ENCODE measurements at places on chromosomes 7 and 10. TPM values are rescaled to one million over a fixed set of nuclear protein-coding genes. Genes with fewer than 3 reads are reported as not detected.
A peak's percentile ranks its signal among the peaks of the same experiment; 100 is the strongest.

DNA sequence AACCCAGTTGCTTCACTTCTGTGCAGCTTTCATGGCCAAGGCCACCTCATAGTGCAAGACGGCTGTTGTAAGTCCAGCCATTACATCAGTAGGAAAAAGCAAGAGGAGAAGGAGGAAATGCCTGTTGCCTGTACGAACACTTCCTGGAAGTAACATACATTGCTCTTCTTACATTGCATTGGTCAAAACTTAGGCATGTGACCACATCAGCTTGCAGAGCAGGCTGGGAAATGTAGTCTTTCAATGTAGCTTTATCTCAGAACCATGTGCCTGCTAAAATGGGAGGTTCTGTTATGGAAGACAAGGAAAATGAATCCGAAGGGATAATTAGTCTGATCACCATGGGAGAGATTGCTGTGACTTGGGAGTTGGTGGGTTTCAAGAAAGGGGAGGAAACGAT, 4.3 kb downstream of the SLC29A3 start:
- DNase-seq, result no peak

GRCh38 chr7:105102557-105103352, 88.8 kb downstream of the KMT2E start:
- DNase-seq, result no peak

DNA sequence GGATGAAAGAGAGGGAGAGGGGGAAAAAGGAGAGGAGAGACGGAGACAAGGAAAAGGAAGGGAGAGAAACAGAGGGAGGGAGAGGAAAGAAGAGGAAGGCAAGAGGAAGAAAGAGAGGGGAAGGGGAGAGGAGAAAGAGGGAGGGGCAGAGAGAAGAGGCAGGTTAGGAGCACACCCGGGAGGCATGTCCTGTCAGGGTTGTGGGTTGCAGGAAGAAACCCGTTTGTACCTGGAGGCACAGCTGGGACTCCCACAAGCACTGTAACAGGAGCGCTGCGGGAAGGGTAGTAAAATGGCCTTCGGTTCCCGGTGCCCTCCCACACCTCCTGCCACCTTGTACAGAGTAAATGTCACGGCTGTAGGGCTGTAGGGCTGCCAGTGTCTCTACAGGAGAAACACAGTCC, 24.7 kb downstream of the FGFR2 start:
- DNase-seq, result no peak

THSD7A gene
- 1.6 TPM for total RNA-seq

ZNF117 gene
- 3.7 TPM for total RNA-seq

DNA sequence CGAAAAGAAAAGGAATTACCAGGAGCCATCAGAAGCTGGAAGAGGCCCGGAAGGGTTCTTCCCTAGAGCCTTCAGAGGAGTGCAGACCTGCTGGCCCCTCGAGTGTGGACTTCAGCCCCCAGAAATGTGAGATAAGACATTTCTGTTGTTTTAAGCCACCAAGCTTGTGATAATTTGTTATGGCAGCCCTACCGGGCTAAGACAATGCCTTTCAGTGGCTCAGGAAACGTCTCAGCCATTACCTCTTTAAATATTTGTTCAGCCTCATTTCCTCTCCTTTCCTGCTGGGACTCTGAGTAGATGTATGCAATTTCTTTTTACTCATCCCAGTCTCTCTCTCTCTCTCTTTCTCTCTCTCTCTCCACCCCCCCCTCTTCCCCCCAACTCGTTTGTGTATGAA, 174.7 kb upstream of the GRB10 start:
- no peak for DNase-seq

ANKRD1 gene
- 6,042 TPM for total RNA-seq

DNA sequence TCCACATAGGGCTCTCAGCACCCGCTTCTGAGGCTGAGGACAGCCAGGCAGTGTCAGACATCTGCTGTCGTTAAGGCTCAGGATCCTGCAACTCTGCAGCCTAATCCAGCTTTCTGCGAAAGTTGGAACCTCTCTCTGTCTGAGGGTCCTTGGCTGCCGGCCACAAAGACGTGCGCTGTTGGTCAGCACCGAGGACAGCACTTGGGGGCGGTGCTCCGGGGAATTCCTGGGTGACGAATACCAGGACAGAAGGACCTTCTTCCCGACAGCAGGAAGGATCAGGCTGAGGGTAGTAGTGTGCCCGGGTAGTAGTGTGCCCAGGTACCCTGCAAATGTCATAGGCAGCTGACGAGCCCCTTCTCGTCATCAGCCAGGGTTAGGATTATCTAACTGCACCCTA, 16.0 kb upstream of the RASGEF1A start:
- no peak for DNase-seq

GRCh38 chr7:141151746-141152145, 77.9 kb downstream of the TMEM178B start:
- no peak for DNase-seq

PIK3CG gene
- total RNA-seq, result 1.6 TPM

- no peak for DNase-seq
Measured at GRCh38 chr10:58758321-58758720, 245.6 kb downstream of the BICC1 start.

DNA sequence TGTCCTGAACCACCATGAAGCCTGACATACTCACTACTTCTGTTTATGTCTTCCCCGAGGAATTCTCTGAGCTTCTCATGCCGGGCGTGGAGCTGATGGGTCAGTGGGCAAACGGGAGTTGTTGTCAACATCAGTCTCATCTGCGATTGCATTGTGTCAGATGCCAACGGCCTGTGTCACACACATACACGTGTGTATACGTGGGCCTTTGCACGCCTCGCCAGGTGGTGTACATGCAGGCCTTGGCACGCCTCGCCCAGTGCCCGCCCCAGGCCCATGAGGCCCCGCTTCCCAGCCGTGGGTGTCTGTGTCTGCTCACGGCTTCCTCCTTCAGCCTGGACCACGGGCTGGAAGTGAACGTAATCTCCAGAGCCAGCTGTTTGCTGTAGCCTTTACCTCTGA, 7.5 kb upstream of the CSGALNACT2 start:
- peak; percentile 17 for DNase-seq

- no peak for DNase-seq
Measured at GRCh38 chr7:116653646-116654045, 18.4 kb upstream of the MET start.

C10orf62 gene
- total RNA-seq, result 0.50 TPM

GRCh38 chr10:76357726-76358415, 926.4 kb downstream of the LRMDA start:
- no peak for DNase-seq

- no peak for DNase-seq
Measured at GRCh38 chr7:82325416-82325815, 118.2 kb downstream of the CACNA2D1 start.

DNA sequence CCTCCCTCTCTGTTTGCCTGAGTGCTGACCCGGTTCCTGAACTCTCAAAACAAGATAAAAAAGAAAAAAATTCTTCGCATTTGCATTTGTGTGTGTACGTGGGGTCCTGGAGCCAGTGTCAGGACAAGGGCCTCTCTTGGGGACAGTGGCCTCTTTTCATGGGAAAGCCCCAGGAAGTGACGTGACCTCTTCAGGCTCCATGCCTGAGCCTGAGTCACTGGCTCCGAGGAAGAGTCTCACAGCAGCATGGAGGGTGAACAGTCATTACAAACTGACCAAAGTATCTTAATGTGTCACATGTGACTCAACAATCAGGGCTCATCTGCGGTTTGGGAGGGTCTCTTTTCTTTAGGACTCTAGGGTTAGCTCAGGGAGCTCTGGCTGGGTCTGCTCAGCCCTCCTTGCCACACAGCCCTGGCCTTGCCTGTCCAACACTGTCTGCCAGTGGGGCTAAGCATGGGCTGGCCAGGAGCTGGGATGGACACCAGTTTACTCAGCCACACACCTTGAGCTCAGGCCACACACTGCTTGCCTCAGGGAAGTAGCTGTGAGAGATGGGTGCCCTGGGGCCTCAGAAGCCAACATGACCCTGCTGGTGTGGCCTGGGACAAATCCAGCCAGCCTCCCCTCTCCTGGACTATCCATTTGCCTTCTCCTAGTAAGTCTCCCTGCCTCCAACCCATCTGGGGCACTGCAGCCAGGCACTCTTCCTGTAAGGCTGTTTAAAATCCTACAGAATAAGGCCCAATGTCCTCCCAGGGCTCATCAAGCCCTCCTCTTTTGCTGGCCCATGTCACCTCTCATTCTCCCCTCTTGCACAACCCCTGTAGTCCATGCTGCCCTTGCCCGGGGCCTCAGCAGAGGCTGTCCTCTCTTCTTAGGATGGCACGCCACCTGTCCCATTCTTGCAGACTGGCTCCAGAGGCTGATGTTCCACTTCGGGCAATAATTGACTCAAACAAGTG, 10.5 kb downstream of the TMEM273 start:
- DNase-seq, result peak; percentile 84

GRCh38 chr7:106795084-106795876, 69.8 kb upstream of the PIK3CG start:
- no peak for DNase-seq

- DNase-seq, result no peak
Measured at GRCh38 chr10:27741173-27742091, 4.2 kb downstream of the MKX start.

CAMK2B gene
- 111 TPM for total RNA-seq

- no peak for DNase-seq
Measured at GRCh38 chr7:147700702-147701101, 889.9 kb upstream of the C7orf33 start.

DNA sequence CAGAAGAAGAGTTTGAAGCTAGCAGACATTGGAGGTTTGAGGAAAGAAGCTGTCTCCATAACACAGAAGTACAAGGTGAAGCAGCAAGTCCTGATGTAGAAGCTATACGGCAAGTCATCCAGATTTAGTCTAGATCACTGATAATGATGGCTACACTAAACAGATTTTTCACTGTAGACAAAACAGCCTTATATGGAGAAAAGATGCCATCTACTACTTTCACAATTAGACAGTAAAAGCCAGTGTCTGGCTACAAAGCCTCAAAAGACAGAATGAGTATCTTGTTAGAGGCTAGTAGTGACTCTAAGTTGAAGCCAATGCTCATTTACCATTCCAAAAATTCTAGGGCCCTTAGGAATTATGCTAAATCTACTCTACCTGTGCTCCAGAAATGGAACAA, 85.1 kb downstream of the SNX13 start:
- no peak for DNase-seq

DNA sequence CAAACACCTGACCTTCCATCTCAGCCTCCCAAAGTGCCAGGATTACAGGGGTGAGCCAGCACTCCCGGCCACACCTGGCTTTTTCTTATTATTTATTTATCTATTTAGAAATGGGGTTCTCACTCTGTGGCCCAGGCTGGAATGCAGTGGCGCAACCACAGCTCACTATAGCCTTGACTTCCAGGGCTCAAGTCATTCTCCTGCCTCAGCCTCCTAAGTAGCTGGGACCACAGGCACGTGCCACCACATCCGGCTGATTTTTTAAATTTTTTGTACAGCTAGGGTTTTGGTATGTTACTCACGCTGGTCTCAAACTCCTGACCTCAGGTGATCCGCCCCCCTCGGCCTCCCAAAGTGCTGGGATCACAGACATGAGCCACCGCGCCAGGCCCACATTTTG, 56.9 kb upstream of the MYL10 start:
- DNase-seq, result no peak

PDE1C gene
- total RNA-seq, result 306 TPM

- DNase-seq, result no peak
Measured at GRCh38 chr7:11584406-11585031, 247.5 kb downstream of the THSD7A start.

DNA sequence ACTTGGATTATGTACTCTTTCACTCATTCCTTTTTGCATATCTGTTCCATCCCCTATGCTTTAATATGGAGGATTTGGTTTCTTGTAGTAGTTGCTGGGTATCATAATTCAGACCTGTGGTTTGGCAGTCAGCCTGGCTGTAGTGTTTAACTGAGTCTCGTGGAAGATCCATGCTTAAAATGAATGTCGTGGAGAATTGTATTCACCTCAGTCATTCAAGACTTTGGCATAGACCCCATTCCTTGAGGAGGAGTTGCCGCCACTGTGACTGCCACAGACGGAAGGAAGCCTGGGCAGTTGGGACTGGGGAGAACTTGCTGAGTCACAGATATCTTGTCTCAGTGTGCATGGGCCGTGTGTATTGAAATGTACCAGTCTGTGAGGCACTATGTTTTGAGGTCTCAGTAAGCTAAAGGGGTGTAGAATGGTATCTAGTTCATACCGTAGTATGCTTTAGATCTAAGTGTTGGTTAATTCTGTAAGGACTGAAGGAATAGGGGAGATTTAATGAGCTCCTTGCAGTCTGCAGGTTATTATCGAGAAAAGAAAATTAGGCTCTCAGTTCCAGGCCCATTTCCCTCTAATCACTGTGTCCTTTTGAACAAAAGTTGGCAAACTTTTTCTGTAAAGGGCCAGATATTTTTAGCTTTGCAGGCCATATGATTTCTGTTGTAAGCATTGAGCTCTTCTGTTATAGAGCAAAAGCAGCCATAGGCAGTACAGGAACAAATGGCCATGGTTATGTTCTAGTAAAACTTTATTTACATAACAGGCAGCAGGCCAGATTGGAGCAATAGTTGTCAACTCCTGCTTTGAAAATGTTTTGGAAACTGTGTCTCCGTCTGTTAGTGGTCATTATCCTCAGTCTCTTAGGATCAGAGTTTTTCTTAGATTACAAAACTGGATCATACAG, 76.8 kb downstream of the TPST1 start:
- DNase-seq, result peak; percentile 13

DNA sequence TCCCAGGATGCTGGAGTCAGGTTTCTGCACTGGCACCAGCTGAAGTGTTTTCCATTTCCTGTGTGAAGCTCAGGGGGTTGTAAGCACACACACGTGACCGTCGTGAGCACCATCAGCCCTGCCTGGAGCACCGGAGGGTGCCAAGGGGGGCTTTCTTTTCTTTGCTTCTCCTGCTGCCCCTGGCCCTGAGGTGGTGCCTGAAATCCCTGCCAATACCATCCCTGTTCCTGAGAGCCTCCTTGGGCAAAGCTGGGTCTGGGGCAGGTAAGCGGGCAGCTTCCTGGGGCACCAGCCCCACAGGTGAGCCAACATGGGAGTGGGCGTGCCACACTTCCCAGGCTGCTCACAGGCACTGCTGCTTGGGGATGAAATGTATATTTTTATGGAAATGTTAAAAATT, 593.6 kb downstream of the DNAJB6 start:
- DNase-seq, result no peak

SFRP5 gene
- total RNA-seq, result 3.7 TPM

- peak; percentile 30 for DNase-seq
Measured at GRCh38 chr10:21172930-21173801, 276.1 kb upstream of the NEBL start.

ADO gene
- 27.4 TPM for total RNA-seq
